ENCODE measurements at places on chromosomes 3 and 15.

GRCh38 chr15:68606375-68606774 is 27.6 kb downstream of the CORO2B start:
- no peak for DNase-seq

DNA sequence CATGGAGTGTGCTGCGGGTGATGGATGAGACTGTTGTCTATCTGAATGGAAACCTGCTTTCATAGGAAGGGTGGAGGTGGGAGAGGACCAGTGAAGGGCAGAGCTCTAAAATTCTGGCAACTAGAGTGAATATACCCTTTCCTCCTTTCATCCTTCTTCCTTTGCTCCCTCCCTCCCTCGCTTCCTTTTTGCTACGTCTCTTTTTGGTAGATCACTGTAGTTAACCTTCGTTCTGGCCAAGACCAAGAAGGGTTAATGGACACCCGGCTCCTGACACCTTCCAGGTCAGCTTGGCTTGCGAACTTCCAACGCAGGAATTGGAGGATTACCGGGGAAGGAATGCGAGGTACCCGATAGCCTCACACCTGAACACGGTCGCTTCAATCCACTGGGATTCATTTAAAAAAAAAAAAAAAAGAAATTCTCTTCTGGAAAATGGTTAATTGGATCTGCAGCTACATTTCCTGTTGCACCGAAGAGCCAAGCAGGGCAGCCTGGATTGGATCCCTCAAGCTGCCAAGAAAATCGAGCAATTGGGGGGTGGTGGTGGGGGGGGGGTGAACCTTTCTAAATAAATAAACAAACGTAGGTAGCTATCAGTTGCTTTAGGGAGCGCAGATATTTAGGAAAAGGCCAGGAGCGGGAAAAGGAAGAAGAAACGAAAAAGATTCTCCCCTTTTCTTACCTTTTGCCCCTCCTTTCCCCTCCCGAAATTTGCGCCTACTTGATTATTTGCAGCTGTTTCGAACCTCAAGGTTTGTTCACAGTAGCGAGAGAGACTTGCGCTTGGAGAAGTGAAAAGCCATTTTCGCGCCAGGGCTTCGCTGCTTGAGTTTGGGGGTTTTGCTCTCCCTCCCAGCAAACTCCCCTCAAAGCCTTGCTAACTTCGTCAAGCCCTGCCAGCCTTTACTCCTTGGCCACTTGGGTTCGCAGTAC is 9.5 kb upstream of the NR2F2 start:
- no peak for DNase-seq

GRCh38 chr3:83403927-83404326 is 1554.9 kb upstream of the CADM2 start:
- DNase-seq, result no peak

DNA sequence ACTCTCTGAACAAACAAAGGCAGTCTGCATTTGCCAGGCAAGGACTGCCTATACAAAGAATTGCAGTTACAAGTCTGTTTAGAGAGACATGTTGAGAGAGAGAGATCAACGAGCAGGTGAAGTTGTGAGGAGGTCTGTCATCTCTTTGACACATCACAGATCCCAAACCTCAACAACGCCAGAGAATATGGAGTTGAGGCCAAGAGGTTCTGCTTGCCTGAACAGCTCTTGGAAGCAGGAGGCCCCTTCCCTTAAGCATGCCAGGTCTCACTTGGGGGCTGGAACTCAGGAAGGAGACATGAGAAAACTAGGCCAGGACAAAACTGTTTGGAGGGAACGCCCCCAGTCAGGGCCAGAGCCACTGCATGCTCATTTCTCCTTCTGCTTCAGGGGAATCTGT is 22.3 kb upstream of the MUSTN1 start:
- no peak for DNase-seq

DNA sequence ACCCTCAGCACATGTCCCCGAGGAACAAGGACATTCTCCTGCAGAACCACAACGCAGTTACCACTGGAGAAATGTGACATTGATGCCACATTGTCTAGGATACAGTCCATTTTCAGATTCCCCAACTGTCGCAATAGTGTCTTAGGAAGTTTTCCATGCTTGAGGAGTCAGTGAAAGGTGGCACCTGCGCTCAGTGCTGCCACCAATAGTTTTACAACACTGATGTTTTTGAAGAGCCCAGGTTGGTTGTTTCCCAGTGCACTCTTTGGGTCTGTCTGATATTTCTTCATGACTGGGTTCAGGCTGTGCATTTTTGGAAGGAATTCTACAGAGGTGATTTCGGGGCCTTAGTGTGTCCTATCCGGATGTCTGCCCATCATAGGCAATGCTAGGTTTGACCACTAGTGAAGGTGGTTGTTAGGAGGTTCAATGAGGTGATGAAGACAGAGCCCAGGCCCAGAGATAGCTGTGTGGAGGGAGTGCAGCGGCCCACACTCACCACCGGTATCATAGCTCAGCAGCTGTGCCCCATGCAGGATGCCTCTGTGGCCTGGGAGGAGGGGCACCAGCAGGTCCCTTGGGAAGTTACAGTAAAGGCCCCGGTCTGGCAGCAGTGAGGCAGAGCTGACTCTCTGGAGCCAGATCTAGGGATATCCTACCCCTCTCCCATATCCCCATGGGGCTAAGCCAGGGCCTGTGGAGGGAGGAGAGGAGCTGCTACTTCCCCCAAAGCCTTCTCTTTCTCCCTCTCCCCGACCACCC is 96.6 kb downstream of the DNAJB8 start:
- DNase-seq, result no peak

DNA sequence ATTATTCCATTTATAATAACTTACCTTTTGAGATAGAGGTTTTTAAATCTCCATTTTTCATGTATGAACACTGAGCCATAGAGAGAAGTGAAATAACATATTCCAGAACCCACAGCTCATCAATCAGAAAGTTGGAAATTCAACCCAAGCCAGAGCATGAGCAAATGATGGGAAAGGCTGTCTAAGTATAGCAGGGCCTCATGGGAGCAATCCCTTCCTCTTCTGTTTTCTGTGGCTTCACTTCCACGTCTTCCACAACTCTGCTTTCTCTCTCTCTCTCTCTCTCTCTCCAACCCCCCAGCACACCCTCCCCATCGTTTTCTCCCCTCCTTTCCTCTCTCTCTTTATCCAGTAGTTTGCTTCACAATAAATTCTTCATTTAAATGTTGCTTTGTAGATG is 14.8 kb upstream of the IL1RAP start:
- no peak for DNase-seq

DNA sequence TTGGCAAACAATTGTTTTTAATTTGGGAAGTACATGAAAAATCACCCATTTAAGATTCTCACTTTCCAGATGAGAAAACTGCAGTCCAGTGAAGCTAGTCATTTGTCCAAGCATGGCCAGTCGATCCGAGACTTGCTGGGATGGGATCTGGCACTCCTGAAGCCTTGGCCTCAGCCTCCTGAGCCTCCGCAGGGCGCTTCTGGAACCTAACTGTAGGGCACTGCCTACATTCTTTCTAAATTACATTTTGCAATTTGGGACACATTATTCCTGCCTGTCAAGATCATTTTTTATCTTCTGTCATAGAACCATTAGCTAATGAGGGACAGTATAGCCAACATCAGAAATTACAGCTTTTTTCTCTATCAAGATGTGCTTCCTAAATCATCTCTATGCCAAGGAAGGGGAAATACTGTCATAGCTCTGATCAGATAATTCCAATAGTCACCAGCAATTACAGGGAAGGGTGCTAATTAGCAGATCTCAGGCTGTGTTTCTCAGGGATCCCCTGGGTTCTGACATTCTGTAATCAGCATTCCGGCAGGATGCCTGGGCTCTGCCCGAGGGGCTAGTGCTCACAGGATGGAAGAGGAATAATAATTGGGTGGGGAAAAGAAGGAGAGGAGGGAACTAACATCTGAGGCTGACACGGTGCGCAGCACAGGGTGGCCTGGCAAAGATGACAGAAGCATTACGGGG is 28.3 kb downstream of the ANAPC13 start:
- no peak for DNase-seq

DNA sequence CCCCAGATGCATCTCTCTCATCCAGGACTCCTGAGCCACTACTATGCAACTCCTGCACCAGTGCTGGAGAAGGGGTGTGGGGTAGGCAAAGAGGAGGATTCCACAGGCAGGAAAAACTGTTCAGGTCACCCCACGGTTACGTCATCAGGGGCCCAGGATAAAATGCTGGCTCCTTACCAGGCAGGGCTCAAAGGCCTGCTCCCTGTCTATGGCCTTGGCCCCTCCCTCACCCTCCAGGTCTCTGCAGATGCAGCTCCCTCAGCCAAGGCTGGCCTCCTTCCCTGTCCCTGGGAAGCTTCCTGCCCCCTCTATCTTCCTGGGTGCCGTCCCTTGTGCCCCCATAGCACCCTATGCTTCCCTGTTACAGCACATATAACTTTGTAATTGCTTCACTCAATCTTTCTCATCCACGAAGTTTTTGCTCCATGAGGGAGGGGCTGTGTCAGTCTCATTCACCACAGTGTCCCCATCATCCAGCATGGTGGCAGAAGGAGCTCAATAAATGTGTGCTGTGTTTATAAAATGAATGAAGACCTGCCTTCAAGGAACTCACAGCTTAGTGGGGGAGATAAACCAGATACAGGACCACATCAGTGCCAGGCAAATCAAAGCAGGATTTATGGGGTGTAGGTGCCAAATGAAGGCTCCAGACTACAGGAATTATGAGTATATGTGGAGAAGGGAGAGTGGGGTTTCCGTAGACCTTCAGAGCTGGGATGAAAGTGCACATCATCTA is 18.6 kb downstream of the KBTBD13 start:
- DNase-seq, result no peak

- no peak for DNase-seq
Observed at GRCh38 chr3:130582457-130583153, 65.6 kb downstream of the COL6A6 start.

DNA sequence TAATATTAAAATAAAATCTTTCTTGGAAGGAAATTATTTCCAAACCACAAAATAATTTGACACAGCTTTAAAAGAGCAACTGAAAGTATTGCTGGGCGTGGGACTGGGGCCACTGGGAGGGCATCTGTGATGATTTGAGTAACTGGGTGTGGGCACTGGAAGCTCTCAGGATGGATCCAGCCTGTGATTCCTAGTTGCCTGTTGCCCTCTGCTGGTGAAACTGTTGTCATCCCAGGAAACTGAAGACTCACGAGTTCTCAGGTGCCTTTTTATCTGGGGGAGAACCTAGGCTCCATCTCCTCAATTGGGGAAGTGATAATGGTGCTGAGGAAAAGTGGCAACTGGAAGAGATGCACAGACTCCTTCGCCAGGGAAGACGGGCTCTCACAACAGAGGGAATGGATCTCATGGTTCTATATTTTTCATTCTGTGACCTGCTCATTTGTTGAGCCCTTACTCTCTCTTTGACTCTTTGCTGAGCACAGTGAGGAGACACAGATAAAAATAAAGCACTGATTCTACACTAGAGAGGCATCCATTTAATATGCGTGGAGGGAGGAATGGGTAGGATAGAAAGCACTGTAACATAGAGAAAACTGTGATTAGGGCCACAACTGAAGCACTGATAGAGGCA is 61.6 kb downstream of the TPRG1 start:
- no peak for DNase-seq

DNA sequence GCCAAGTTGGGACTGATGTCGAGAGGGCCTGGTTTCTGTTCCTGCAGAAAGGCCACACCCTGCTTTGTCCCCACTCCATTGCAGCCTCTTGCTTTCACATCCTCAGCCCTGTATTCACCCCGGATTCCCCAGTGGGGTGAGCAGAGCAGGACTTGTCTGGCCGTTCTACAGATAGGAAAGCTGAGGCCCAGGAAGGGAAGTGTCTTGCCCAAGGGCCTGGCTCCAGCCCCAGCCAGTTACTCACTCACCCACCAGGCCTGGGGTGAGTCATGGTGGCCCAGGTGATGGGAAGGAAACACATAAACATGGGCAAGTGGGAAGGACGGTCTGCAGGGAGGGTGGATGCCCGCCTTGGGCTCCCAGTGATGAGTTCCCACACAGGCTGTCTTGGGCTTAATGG is 6.1 kb upstream of the DUSP7 start:
- no peak for DNase-seq

DNA sequence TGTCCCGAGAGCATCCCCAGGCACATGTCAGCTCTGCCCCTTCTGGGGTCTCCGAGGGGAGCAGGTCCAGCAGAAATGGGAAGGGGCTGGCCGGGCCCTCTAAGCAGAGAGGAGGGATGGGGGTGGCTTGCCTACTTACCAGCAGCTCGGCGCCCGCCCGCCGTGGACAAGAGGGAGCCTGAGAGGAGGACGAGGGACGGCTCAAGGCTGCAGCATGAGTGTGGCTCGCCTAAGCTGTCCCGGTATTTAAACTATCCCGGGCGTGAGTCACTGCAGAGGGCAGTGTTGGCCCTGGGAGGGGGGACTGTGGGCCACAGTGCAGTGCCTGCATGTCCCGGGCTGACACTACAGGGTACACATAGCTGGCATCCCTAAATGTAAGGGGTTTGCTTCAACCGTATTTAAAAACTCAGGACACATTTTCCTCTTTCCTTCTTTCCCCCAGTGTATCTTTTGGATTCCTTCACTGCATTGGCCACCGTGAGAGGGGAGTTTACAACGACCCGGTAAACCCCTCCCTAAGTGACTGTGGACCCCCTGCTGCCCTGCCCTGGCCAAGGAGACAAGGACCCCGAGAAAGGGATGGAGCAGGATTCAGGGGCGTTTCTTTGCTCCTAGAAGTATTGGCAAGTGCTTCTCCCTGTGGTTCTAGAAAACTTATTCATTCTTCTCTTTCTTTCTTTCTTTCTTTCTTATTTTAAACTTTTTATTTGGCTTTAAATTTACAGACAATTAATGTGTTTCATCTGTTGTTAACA is at the start of gene LRRC15:
Gene LRRC15 (minus strand): TSS at position 222 of the 758 bp plus-strand sequence. CDS start 8,700 bp downstream, outside the sequence.
- no peak for DNase-seq

DNA sequence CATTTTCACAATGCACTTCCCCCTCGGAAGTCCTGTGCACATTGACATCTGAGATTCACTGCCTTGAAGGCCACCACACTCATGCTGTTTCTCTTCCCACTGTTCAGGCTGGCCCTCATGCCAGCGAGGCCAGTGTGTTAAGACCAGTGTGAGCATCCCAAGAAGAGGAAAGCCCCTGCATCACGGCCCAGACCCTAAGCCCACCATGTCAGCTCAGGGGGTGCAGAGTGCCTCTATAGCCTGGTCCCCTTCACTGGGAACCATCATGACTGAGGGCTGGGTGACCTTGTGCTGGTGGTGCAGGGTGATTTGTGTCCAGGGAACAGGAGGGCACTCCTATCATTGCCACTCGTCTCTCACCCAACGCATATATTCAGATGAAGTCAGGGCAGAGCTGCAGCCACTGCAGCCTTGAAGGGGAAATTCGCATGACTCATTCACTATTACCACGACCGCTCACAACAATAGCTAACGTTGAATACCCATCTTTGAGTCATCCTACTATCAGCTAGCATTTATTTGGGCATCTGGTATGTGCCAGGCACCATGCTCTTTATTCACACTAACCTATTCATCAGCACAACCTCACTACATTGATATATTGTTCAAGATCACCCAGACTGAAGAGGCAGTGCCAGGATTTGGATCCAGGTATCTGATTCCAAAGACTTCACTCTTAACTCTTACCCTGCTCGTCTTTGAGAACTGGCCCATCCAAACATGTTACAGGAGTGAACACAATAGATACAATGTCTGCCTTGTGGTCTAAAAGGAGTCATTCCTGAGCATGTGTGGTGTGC is 58.8 kb upstream of the SLC6A11 start:
- no peak for DNase-seq

GRCh38 chr3:149390772-149391212 is 13.3 kb upstream of the TM4SF1 start:
- DNase-seq, result no peak

- no peak for DNase-seq
Observed at GRCh38 chr15:100123611-100124010, 218.2 kb downstream of the ADAMTS17 start.

All from CD4-positive, CD25-positive, alpha-beta regulatory T cell (primary cell).